ENCODE measurements at places on chromosomes 11 and 22.

GRCh38 chr11:99098751-99099150 lies 78.0 kb downstream of the CNTN5 start:
- DNase-seq, result no peak

- DNase-seq, result no peak
Measured at GRCh38 chr22:45103756-45104155, 60.0 kb upstream of the NUP50 start.

DNA sequence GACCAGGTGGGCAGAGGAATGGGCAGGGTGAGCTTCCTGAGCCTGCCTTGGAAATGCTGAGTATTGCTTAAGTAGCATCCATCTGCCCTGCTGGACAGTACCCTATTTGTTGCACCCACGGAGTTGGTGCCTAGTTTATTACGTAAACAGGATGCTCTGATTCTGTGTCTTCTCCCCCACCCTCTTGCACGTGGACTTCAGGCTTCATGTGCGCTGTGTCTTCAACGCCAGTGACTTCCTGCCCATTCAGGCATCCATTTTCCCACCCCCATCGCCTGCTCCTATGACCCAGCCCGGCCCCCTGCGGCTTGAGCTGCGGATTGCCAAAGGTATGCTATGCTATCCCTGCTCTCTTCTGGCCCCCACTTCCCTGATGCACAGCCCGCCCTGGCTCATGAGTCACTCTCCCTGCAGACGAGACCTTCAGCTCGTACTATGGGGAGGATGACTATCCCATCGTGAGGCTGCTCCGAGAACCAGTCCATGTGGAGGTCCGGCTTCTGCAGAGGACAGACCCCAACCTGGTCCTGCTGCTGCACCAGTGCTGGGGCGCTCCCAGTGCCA lies 5.7 kb downstream of the ZP1 start:
- DNase-seq, result no peak

- DNase-seq, result no peak
Measured at GRCh38 chr22:19757140-19757984, 3.2 kb upstream of the TBX1 start.

- DNase-seq, result no peak
Measured at GRCh38 chr22:31676700-31677099, 14.7 kb upstream of the PISD start.

DNA sequence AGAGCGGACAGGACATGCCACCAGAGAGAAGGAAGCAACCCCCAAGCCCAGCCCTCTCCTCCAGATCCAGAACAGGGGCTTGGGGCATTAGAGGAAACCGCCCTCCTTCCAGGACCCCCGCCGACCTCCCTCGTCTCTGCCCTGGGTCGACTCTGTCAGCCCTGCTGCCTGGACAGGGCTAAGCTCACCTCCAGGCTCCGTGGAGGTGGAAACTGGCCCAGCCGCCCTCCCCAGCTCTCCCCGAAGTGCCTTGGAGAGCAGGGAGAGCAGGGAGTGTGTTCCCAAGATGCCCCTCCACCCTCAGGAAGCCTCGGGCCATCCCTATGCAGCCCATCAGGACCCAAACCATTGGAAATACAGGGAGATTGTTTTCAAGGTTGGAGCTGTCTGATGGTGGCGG lies 26.8 kb downstream of the ANO1 start:
- no peak for DNase-seq

DNA sequence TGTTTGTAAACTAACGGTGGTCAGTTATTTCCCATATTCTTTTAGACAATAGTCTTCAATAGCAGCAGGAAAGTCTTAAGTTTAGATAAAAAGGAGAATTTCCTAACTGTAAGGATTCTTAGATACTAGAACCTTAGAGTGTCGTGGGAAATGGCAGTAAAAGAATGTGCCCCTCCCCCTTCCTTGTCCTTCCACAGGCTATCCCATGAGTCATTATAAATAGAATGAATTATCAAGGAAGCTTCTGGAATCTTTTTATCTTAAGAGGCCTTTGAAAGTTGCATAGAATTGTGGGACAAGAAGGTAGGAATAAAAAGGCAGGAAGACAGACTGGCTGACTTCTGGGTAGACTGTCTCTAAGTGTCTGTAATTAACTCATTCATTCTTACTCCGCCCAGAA lies 165.2 kb upstream of the TBCEL start:
- DNase-seq, result no peak

DNA sequence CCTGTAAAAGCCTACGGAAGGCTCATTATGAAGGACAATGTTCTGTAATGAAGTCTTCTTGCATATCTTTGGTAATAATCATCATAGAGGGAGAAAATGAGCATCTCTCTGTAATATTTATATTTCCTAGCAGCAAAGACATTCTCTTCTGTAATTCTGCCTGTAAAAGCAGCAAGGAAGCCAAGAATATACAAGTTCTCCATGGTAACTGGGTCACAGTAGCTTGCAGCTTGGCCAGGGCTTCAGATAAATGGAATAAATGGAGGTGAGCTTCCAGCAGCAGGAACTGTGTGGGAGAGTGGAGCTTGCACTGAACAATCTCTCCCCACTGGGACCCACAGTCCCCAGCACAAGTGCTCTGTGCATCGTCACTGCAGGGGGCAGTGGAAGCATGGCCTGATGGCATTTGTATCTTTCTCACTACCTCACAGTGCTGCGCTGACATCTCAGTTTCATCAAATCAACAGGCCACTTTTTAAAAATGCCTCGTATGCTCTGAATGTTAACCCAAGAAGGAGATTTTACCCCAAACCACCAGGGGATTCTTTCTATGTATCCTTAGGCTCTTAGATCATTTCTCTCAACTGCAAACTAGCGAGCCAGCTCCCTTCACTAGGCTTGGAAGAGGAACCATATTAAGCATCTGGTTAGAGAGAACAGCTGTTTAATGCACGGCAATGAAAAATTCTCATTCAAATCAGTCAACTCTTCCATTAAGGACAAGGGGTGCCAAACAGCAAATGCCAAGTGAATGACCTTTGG lies 1059.7 kb downstream of the OPCML start:
- no peak for DNase-seq

GRCh38 chr22:46491946-46492345 lies 45.5 kb downstream of the CELSR1 start:
- no peak for DNase-seq

- no peak for DNase-seq
Measured at GRCh38 chr11:130473056-130473794, 24.8 kb downstream of the ADAMTS15 start.

Data from NCI-H1694 (cell line).